ENCODE measurements at places on chromosomes 5 and 9.

DNA sequence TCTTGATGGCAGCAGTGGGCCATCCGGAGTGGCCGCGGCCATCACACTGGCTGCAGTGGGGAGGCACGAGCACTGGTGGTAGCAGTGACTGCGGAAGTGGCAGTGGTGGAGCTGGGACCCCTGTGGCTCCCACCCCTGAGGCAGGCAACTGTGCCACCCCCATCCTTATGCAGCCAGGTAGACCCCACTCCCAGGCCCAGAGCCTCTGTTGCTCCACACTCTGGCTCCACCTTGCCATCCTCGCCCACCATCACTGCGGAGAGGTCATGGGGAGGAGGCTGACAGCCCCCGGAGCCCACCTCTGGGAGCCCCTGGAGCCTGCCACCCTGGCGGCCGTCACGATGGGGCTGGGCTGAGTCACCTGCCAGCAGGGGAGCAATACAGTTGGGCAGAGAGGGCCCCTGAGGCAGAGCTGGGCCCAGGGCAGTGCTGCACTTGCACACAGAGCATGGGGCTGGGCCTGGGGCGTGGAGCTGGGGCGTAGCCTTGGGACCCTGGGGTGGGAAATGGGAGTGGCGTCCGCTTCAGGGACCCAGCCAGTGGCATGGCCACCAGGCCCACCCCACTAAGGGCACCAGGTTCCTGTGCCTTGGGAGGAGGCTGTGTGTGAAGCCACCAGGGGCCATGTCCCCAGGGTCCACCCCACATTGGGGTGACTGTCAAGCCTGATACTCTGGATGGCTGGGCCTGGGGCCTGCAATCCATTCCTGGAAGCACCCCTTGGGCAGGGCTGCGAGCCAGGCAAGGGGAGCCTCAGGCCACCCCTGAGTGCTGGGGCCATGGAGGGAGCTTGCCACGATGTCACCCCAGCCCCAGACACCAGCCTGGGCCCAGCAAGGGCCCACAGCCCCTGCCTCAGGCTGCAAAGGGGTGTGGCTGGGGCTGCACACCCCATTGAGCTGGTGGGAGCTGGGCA, 7.7 kb downstream of the AMBP start:
- no peak for DNase-seq

- DNase-seq = no peak
Observed at GRCh38 chr5:58649716-58650115, 66.8 kb downstream of the RAB3C start.

DNA sequence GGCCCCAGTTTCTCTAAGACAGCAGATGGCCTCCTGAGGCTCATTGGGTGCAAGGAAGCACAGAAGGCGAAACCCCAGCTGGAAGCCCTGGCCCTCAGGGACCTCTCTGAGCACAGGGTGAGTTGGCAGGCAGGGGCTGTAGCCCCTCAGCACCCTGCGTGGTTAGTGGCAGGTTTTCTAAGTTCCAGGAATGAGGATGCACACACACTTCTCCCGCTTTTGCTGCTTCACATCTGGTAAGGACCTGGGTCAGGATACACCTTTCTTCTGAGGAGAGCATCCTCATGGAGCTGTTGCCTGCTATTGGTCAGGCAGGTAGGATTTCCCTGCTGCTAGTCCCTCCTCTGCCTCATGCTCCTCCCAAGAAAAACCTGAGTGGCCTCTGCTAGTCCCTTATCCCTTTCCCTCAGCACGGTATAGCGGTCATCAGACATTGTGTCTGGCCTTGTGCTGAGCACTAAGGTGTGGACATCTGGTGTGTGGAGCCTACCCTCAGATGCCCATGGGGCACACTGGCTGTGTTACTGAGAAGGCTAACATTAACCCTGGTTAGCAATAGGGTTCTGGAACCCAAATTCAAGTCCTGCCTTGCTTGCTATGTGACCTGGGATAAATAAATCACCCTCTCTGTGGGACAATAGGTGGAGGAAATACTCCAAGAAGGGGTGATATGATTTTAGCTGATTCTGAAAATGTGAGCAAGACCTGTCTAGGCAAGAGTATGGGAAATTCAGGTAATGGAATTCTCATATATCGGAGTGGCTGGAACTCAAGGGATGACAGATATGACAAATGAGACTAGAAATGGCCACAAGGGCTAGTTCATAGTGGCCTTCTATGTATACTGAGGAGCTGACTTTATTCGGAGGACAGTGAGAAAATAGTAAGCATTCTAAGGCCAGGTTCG, 1.6 kb downstream of the SLC22A4 start:
- DNase-seq = no peak

DNA sequence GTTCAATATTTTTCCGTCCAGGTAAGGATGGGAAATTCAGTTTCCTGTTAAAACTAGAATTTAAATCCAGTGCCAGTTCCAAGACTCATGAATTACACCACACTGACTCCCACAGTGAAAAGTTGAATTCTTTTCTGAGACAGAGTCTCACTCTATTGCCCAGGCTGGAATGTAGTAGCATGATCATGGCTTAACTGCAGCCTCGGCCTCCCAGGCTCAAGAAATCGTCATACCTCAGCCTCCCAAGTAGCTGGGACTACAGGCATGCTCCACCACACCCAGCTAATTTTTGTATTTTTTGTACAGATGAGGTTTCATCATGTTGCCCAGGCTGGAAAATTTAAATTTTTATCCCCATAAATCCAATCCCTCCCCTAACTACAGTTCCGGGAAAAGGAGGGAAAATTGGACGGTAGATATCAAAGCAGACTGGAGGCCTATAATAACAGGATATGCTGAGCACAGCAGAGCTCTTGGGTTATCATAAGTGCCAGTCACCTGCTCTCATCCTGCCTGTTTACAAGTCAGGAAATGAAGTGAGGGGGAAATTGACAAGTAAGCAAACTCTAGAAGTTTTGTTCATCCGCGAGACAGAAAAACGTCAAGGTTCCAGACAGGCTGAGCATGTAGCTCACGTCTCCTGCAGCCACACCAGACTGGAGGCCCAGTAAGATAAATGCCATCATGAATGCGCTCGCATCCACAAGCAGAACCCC, 105.7 kb downstream of the UGCG start:
- DNase-seq = no peak

- DNase-seq = no peak
Observed at GRCh38 chr5:57684299-57684702, 201.7 kb upstream of the ACTBL2 start.

DNA sequence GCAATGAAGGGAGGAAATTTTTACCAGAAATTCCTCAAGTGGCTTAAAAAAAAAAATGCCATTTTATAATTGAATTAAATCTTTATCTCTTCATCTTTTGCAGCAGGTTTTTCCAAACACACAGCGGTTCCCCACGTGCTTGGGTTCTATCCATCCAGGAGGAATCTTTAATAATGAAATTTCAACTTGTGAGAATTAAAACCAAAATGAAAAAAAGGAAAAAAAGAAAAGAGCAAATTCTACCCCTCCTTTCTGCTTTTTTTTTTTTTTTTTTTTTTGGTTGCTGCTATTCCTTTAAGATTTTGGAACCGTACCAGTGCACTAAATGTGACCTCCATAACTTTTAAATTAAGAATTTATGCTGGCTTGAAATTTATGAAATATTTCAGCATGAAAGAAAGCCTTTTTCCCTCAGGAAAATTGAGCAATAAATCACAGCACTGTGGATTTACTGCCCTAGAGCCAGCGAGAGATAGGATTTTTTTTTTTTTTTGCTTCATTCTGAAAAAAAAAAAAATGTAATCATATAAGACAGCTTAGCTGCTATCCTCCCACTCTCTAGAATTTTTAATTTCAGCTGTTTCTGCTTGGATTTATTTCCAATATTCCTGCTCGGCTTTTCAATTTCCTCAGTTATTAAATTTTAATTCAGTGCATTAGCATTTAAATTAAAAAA, 88.5 kb downstream of the ZNF618 start:
- no peak for DNase-seq

- no peak for DNase-seq
Observed at GRCh38 chr9:20948703-20949102, 82.7 kb downstream of the HACD4 start.

DNA sequence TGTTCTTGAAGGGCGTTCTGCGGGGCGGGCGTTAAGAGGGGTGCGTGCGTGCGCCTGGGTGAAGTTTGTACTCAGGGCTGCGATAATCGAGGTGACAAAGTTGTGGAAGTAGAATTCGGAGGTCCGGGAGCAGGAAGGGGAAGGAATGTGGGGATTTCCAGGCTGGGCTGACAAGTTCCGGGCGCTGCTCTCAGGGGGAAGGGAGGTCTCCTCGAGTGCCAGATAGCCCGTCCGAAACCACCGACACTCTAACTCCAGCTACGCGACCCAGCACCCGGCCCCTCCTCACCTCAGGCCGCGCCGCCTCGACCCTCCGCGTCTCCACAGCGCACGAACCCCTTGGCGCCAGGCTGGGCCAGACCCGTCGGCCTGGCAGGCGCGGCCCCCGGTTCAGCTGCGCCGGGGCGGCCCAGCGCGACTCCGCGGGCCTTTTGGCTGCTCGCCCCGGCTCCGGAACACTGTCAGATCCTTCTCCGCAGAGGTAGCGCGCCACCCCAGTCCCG, at the start of gene IL6ST:
IL6ST (minus strand) TSS at position 469 of the 503 bp plus-strand sequence. CDS start 18,685 bp downstream, outside the sequence.
- peak; percentile 11 for DNase-seq

DNA sequence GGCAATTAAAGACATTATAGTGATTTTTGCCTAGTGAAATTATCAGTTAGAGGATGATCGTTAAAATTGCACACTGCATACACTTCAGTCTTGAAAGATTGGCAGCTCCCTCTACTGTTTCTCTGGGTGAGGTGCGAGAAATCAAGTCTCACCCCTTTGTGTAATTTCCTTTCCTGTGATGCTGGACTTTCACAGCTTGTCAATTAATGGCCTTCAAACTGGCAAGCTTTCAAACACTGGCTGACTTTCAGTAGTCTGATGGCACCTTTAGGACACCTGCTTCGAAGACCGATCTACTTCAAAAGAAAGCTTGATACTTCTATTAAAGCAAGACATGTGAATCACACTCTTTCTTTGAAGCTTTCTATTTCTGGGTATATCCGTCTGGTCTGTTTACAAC, 706.7 kb upstream of the PTPRD start:
- DNase-seq = no peak

DNA sequence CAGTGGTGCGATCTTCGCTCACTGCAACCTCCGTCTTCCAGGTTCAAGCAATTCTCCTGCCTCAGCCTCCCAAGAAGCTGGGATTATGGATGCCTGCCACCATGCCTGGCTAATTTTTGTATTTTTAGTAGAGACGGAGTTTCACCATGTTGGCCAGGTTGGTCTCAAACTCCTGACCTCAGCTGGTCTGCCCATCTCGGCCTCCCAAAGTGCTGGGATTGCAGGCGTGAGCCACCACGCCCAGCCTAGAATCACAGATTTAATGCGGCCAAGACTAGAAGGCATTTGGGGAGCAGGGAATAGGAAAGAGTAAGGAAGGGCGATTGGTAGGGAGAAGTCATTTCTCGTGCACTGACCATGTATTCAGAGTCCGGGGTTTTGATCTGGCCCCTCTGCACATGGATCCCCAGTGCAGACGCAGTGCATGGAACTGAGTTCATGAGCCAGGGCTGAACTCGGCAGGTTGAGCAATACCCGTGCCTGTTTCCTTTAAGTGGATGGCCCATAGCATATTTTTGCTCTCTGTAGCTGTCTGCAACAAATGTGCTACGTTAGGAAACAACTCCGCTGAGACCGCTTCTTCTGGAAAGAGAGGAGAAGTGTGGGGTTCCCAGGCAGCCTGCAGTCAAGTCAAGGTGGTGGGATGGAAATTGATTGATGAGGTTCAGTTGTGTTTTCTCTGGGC, 3.4 kb upstream of the HMCN2 start:
- no peak for DNase-seq

DNA sequence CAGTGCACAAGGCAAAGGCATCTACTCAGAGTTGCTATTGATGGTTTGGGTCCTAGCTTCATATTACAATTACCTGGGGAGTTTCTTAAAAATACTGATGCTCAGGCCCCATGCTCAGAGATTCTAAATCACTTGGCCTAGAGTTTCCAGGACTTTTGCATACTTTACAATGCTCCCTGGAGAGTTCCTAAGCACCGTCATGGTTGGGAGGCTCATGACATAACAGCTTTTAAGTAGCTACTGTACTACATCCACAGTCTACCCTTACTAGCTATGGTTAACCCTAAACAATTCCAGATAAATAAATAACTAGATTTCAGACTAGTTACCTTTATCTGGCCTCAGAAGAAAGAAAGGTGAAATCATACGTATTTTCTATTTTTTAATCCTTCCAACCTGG, 414.4 kb downstream of the PDE4D start:
- DNase-seq = no peak

DNA sequence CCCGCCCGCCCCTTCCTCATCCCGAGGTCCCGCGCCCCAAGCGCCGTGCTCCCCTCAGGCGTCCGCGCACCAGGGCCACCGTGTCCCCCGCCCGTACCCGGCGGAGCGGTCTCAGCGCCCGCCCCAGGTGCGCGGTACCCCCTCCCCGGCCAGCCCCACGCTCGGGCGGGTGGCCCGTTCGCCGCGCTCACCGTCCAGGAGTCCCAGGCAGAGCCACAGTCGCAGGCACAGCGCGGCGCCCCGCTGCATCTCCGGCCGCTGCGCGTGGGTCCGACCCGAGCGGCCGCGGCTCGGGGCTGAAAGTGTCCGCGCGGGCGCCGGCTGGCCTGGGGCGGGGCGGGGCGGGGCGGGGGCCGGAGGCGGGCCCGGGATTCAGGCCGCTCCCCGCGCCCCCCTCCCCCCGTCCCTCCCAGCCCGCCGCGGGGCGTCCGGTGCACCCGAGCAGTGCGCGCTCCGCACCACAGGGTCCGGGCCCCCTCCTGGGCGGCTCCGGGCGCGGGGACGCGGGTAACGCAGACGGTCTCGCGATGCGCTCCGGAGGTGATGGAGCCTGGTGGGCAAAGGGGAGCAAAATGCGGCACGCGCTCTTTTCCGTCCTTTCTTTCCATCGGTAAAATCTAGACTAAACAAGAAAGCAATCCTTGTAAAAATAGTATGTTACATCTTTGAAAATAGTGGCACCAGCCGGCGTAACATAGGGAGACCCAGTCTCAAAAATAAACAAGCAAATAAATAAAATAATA, at the start of gene FLT4:
FLT4 (minus strand) TSS at position 304 of the 743 bp plus-strand sequence; CDS start at position 249, 55 bp downstream.
- no peak for DNase-seq

DNA sequence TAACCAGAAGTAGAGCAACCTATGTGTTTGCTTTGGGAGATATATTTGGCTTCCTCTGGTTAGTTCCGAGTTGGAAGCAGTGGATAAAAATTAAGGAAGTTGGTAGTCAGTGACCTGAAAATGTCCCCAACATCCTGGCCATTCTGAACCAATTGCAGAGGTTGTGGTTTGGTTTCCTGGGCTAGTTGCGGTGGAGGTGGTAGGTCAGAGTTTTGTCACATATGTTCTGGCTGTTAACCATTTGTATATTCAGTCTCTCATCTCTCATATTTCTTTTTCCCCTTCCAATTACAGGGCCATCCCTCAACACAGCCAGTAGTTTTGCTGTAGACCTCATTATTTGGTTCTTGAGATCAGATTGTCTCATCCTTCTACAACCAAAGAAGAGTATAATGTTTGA, 1026.9 kb downstream of the PTPRD start:
- no peak for DNase-seq

DNA sequence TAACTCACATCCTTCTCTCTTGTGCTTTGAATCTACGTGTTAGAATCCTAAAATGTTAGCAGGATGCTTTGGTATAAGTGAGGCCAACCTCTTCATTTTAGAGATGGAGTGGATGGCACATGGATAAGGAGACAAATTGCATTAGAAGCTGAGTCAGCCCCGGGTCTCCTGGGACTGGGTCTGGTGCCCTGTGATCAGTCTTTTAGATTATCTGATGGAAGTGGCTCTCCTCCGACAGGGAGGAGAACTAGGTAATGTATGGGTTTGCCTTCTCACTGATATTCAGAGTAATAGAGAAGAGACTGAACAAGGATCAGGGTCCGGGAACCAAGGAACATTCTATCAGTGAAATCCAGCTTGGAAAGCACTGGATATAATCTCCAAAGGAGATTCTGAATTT, 74.9 kb upstream of the TNFSF8 start:
- no peak for DNase-seq
